Fibroblast of the aortic adventitia (primary cell): ENCODE measurements at places on chromosomes 7 and 10. TPM values are rescaled to one million over a fixed set of nuclear protein-coding genes. Genes with fewer than 3 reads are reported as not detected.

ERVW-1 gene
- not detected in 2 replicates for total RNA-seq

GRCh38 chr7:35252612-35253459 lies 1.1 kb downstream of the TBX20 start:
- DNase-seq: peak; percentile 46

DNA sequence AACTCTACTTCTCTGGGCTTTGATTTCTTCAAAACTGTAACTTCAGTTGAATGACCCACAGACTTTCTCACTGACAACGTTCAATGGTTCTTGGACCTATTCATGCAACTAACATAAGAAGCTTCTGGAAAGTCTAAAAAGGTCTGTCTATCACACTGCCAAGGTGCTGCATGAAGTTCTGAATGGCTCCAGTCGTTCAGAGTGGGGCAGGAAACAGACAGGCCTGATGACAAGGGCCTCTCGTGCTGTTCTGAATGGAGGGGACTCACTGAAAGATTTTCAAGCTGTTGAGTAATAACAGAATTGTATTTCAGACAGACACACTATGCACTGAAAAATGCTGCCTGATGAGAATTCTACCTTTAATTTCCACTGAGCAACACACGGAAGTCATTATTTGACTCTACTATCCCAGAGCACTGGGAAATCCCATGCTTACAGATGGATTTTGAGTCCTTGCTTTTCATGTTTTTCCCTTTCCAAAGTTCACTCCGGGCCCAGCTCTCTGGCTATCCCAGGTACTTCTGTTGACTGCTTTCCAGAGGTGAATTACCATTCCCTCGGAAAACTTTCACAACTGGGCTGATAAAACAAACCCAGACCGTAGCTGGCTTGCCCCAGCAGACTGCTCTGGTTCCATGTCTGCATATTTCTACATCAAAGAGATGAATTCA lies 204.9 kb upstream of the FRMD4A start:
- DNase-seq: no peak

DNA sequence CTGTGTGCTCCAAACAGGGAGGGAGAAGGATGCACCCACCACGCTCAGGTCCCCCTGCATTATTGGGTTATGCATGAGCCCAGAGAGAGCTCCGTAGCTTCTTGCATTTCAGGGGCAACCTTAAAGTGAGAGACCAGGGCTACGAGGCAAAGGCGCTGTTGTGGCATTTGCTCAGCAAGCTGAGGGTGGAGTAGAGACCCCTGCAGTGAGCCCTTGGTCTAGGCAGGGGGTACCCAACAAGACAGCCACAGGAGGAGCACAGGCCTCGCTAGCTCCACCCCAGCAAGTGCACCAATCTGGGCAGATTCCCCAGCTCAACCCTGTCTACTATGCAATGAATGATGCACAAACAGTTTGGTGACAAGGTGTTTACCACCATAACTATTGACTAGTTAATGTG lies 198.4 kb downstream of the CALN1 start:
- no peak for DNase-seq

GRCh38 chr7:157873181-157873580 lies 536.4 kb downstream of the DNAJB6 start:
- no peak for DNase-seq

GRCh38 chr10:130430852-130431704 lies 294.9 kb downstream of the GLRX3 start:
- no peak for DNase-seq

- DNase-seq: peak; percentile 90
Measured at GRCh38 chr10:61175316-61175715, 231.3 kb upstream of the RHOBTB1 start.
